ENCODE measurements at places on chromosomes 5 and 9.

GRCh38 chr9:112072721-112073638, 102.1 kb downstream of the SUSD1 start:
- DNase-seq, result no peak

GRCh38 chr9:98171176-98171925, 21.1 kb downstream of the CORO2A start:
- DNase-seq, result no peak

DNA sequence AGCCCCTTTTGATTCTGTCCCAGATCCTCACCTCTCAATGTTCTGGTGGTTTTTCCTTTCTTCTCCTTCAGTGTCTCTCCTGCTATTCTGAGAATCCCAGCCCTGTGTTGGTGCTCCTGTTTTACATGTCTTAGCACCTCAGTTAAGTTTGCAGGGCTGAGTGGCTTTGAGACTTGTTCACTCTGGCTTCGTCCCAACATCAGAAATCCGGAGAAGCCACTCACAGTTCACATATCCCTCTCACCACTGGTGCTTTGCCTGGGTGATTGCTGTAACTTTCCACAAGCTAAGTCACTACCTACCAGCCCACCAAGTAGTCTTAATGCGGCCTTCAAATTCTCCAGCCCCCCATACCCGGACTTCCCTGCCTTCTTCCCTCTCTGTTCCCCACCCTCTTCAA, 40.2 kb downstream of the CYFIP2 start:
- no peak for DNase-seq

DNA sequence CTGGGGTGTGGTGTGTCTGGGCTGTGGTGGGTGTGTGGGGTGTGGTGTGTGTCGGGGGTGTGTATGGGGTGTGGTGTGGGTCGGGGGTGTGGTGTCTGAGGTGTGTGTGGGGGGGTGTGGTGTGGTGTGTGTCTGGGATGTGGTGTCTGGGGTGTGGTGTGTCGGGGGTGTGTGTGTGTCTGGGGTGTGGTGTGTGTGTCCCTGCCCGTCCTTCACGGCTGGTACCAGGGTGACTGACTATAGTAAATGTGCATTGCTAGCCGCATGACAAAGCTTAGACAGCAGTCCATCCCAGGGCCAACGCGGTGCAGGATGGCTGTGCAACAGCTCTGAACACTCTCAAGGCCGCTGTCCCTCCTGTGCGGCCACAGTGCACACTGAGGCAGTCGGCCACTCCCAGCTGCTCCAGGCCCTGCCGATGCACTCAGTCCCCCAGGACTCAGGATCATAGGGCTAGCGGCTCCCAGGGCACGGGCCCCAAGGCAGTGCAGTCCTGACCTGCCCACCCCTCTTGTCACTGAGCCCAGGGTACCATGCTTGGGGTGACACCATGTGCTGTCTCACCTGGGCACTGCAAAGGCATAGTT, 54.0 kb downstream of the SECISBP2 start:
- DNase-seq, result no peak

GRCh38 chr9:38228331-38229103, 159.5 kb upstream of the SHB start:
- no peak for DNase-seq

DNA sequence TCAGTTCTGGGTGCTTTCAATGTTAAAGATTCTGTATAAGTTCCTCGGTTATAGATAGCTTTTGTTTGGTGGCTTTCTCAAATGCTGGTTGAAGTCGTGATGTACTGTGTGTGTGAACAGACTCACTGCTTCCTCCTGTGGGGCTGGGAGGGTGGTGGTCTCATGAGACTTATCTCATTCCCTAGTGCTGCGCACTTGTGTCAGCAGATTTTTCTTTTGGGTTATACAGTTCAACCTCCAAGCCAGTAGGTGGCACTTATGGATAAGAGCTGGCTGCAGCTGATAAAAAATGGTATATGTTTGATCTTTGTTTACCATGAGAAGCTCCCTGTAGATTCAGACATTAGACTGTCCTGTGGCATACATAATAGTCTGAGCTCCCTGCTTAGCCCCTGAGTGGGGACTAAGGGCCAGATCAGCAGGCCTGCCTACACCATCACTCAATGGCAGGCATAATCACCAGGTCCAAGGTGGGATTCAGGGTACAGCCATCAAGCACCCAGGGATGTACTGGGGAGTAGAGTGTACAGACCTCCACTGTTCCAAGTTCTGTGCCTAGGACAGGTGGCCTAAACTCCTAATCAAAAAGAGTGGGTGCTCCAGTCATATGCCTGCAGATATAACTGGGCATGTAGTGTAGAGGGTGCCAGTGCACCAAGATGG, 174.2 kb downstream of the OXCT1 start:
- DNase-seq, result no peak

DNA sequence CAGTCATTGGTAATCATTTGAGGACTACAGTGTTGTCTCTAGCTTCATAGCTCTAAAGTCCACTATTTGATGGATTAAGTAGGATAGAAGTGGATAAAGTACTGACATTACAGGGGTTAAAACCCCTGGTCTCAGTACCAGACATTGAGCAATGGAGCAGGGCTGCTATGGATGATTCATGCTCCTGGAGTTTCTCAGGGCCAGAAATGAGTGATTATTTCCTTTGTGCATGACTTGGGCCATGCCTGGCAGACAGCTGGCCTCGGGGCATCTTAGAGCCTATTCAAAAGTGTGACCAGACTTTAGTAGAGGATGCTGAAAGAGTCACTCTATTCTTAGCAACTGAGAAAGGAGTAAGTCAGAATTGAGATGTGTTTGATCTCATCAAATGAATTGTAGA, 350.7 kb upstream of the TLE4 start:
- no peak for DNase-seq

DNA sequence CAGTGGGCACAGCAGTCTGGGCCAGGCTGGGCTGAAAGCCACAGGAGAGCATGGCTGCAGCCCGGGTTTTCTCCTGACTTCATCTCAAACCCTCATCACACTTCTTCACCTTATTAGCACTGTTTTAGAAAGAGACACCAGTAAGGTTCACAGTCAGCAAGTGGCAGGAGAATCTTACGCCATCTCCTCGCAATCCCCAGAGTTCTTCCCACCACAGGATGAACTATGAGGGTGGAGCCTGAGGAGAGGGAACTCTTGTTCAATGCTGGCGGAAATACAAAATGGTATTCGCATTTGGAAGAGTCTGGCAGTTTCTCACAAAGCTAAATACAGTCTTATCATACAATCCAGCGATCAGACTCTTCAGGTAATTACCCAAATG, 14.7 kb downstream of the BICD2 start:
- DNase-seq, result no peak

DNA sequence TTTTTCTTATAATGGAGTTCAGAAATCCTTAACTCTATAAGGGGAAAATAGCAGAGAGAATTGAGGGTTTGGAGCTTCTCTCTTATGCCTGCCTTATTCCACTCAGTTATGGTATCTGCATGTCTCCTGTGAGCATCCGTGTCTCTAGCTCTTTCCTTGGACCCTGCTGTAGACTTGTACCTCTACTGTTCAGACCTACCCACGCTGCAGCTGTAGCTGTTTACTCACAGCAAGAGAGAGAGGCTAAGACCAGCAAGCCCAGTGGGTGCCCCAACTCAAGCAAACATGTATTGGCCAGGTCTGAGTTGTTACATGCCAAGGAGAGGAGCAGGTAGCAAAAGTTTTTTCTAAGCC, 7.1 kb upstream of the PCSK1 start:
- no peak for DNase-seq

DNA sequence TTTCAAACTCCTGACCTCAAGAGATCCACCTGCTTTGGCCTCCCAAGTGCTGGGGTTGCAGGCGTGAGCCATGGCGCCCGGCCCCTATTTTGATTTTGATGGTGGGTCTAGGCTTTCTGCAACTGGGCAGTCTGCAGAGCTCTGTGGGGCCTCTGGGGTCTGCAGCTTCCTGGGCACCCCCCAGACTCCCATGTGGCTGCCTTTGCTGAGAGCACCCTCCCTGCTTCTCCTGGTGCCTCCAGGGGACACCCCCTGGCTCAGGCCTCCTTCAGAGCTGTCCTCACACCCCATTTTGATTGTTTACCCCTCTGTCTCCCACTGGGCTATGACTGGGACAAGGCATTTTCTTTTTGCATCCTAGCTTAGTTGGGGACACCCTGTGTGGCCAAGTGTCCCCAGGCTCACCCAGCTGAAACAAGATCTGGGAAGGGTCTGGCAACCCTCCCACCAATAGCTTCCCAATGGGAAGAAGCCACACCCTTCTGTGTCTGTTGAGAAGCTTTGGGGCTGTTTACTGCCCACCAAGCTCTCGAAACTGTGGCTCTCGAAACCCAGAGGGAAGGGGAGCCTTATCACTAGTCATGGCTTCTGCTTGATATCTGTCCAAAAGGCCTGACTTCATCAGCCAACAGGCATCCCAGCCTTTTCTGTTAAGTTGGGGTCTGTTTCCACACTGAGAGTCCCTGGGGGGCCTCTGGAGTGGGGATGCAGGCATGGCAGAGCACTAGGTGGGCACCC, 204.4 kb upstream of the IER5L start:
- no peak for DNase-seq

DNA sequence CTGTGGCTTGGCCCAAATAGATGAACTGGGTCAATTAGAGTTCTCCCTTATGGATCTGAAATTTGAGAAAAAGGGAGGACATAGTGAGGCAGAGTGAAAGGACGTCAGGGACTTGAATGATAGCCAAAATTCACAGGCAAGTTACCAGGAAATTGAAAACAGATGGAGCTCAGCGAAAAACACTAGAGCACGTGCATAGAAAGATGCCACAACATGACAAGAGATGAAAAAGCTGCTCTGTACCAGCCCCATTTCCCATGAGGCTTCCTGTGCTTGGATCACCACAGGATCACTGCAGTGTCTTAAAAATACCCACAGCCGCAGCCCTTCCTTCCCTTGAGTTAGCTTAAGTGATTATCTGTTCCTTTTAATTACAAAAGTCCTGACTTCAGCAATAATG, 39.0 kb upstream of the HOMER1 start:
- DNase-seq, result no peak

GRCh38 chr9:105475302-105475701, 27.5 kb downstream of the FSD1L start:
- peak; percentile 32 for DNase-seq

DNA sequence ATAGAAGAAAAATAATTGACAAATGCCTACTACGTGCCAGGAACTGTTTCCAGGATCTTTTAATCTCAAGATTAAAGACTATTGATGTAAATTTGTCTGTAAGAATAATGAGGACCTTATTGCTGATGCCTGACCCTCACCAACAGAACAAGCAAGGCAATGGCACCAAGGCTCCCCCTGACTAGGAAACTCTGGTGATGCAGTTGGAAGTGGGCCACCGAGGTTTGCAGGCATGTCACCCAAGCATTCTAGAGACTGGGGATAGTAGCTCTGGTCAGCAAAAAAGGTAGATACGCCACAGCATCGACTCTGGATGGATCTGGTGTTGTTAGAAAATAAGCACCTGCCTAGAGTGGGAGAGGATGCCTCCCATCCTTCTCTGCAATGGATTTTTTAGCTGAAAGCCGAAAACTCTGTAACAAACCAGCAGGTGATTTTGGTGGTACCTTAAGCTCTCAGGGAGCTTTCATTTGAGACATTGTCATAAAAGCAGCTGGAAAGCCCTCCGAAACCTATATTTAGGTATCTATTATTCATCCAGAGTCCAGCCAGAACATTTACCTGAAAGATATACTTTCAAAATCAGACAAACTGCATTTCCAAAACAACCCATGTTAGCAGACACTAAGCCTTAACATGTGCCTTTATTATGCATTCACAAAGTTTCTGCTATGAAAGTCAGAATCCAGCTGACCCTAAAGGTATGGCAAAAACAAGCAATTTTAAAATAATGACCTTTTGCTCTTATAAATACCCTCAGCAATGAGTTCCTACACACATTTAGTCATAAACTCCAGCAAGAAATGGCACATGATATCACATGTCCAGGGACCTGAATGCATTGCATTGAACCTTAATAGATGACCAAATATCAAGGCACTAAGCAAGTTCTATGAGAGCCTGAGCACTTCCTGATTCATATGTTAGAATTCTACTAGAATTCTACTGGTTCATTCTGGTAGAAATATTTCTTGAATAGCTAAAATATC, 308.4 kb downstream of the PDE4D start:
- DNase-seq, result no peak

GRCh38 chr5:125283372-125283771, 536.9 kb upstream of the ZNF608 start:
- no peak for DNase-seq

GRCh38 chr5:77337246-77337645, 126.8 kb downstream of the PDE8B start:
- no peak for DNase-seq
